GM13976 (cell line): ENCODE measurements at places on chromosomes 6 and 20.

DNA sequence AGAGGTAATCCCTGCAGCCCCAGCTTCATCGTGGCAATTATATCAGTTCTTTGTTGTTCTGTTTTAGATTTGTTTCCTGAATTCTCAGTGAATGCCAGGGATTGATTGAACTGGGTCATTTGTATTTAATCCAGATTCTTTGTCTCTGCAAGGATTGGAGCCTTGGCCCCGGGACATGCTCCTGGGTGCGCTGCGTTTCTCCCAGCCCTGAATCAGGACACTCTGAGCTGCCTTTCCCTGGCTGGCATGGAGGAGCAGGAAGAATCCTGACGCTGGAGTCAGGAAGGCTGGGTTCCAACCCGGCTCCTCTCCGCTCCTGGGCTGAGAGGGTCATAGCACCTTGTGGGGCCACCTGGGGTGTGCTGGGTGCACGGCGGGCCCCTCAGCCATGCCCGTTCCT lies 545.6 kb downstream of the QKI start:
- no peak for DNase-seq

DNA sequence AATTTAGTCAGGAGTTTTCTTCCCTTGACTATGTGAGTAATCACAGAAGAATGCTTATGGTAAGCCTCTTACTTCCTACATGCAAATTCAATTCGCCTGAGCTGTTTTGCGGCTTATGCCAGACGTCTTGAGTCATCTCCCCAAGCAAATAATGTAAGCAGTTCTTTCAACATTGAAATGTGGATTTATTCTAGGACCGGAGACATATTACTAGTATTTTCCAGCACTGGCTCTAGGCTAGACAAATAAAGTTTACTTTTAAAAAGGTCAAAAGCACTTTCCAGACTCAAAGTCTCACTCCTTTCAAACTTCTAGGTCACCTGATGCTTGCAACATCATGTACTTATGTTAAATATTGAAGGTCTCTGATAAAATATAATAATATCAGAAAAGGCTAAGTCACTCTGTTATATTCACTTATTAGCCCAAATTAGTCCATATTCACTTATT lies 38.1 kb upstream of the NOX3 start:
- peak; percentile 40 for DNase-seq

DNA sequence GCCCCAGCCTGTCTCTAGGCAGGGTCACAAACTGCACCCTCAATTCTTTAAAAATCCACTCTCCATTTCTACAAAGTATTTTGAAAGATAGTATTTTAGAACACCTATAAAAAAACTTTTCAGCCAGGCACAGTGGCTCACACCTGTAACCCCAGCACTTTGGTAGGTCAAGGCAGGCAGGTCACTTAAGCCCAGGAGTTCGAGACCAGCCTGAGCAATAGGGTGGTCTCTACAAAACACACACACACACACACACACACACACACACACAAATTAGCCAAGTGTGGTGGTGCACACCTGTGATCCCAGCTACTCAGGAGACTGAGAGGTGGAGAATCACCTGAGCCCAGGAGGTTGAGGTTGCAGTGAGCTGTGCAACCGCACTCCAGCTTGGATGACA lies 30.2 kb downstream of the SLC23A2 start:
- no peak for DNase-seq

GRCh38 chr6:10558565-10558964 lies 37.4 kb downstream of the GCNT2 start:
- no peak for DNase-seq

DNA sequence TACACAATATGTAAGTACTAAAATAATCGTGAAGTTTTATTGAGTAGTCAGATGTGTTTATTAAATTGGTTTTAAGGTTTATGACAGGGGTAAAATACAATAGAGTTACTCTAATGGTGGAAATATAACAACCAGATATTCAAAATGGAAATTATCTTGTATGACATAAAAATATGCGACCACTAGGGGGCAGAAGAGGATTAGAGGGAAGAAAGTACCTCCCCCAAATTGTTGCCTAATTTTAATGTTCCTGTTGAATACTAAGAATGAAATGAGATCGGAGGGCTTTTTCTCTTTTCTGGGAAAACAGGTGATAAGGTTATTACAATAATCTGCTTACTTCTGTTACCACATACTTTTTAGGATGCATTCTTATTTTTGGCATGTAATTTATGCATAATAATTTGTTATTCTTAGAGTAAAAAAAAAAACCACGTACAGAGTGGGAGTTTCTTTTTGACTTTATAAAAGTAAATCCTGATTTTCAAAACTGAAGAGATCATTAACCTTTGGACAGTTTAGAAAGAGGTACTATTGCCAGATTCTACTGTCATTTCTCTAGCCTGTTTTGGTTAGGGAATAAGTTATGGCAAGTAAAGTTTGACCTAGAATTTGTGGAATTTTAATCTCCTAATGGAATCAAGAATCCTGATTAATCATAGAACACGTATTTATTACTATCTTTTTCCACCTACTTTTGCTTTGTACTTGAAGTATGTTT lies 159.2 kb downstream of the CD109 start:
- peak; percentile 51 for DNase-seq

GRCh38 chr20:58447511-58448391 lies 58.7 kb downstream of the VAPB start:
- DNase-seq, result peak; percentile 68

GRCh38 chr6:2744209-2744771 lies 6.4 kb downstream of the MYLK4 start:
- DNase-seq, result no peak

GRCh38 chr6:24960991-24961475 lies 25.3 kb upstream of the RIPOR2 start:
- no peak for DNase-seq

- no peak for DNase-seq
Measured at GRCh38 chr6:134010974-134011373, 41.5 kb downstream of the SLC2A12 start.

- DNase-seq, result peak; percentile 64
Measured at GRCh38 chr6:127484212-127484863, 25.1 kb upstream of the KIAA0408 start.

GRCh38 chr6:85798931-85799652 lies 156.4 kb upstream of the SYNCRIP start:
- DNase-seq, result no peak

- no peak for DNase-seq
Measured at GRCh38 chr20:53002786-53003185, 30.6 kb downstream of the TSHZ2 start.

GRCh38 chr6:169571123-169571962 lies 130.5 kb downstream of the WDR27 start:
- DNase-seq, result no peak

- no peak for DNase-seq
Measured at GRCh38 chr6:82910820-82911219, 154.8 kb downstream of the UBE3D start.

DNA sequence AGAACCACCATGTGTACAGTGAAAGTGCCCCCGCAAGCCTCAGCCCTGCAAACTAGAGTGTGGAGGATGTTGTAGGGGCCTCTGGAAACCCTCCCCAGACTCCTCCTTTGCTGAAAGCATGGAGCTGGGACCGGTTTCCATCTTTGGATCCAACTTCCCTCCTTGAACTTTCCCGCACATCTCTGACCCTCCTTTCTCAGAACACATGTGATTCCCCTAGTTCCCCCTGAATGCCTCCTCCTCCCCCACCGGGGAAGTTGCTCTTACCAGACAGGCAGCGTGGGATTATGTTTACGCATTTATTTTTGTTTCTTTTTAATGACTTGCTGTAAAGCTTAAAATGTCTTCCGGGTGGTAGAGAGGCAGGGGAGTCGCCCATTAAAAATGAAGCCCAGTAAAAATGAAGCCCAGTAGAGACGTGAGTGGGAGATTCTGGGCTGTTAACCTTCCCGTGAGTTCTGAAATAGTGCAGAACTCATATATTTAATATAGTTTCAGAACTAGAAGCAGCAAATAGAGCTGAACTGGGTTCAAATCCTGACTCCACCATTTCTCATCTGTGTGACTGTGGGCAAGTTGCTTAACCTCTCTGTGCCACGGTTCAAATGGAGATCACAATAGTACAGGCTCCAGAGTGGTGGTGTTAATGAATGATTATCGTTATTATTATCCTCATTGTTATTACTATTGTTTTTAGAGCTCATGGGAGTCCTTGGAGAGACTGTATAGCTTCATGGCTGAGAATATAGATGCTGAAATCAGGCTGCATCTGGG lies 8.0 kb upstream of the PTPN1 start:
- no peak for DNase-seq

DNA sequence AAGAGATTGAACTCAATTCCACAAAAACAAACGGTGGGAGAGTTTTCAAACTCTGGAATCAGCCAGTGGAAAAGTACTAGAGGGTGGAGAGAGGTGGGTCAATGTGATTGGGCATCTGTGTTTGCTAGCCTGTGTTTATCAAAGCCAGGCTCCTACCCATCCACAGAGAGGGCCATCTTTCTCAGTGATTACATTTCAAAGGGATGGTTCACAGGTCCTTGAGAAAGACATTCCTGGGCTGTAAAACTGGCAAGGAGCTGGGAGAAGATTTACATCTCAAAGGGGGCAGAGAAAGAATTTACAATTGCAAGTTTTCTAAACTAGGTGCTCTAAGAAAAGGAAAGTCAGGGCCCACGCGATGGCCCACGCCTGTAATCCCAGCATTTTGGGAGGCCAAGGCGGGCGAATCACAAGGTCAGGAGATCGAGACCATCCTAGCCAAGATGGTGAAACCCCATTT lies 146.8 kb upstream of the UST start:
- DNase-seq, result no peak

DNA sequence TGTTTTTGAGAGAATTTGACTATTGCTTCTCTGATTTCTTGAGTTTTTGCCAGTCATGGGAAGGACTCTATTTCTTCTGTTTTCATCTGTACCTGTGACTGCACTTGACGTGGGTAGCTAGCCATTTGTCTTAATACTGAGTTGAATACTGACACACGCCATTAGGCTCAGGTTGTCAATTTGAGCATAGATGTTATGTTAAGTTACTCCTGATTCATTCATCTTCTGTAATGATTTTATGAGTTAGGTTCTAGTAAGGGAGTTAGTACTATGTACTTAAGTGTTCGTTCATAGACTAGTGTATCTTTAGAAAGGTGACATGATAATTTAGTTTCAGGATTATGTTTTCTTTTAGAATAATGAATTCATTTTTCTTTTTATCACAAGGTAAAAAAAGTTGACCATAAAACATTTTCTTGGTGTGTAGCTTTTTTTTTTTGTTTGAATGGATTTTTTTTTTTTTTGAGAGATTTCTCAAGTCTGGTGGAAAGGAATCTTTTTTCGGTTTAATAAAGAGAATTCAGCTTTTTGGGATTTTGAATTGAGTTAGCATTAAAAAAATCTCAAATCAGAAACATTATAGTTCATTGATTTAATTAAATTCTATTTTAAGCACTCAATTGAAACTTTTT lies 1.7 kb downstream of the AFDN start:
- no peak for DNase-seq

DNA sequence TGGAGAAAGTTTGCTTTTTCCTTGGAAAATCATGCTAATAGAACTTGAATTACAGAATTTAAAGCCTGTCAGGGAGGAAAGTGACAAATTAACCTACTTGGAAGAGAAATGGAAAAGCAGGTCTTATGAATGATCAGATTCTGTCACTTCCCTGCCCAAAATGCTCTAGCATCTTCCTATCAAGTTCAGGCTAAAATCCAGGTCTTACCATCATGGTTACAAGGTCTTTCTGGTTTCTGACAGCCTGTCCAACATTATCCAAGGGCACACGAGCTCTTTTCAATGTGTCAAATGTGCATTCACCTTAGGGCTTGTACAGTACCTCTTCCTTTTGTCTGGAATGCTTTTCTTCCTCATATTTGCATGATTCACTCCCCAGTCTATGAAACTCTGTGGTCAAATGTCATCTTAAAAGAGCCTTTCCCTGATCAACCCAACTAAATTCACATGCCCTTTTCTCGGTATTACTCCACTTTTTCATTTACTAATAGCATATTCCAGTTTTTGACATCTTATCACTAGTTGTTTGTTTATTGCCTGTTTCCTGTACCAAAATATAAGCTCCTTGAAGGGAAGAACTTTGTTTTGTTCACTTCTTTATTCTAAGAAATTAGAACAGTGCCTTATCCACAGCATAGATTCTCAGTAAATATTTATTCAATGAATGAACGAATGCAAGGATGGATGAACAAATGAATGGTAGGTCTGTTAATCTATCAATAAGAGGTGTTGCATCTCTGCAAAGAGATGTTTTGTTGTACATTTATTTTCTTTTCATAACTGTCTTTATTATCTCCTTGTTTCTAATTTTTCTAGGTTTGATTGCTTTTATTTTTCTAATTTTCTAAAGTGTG lies 139.5 kb downstream of the BCAS1 start:
- no peak for DNase-seq

GRCh38 chr20:20370094-20370575 lies 2.2 kb downstream of the INSM1 start:
- no peak for DNase-seq

DNA sequence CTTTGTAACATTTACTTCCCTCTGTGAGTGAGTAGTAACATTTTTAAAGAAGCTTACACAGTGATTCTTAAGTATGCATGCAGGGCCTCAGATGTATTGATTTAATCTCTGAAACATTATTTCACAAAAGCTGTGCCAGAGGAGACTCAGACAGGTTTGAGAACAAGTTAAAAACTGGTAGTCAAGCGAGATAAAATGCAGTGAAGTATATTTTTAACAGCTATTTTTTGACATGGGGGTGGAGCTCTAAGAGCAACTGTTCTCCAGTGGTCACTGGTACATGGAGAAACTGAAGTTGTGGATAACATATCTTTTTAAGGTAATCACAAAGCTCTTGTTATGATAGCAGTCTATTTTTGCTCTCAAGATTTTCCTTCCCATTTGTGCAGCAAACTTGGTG lies 20.4 kb downstream of the DSTN start:
- no peak for DNase-seq

GRCh38 chr20:53609491-53610445 lies 16.1 kb upstream of the ZNF217 start:
- no peak for DNase-seq

DNA sequence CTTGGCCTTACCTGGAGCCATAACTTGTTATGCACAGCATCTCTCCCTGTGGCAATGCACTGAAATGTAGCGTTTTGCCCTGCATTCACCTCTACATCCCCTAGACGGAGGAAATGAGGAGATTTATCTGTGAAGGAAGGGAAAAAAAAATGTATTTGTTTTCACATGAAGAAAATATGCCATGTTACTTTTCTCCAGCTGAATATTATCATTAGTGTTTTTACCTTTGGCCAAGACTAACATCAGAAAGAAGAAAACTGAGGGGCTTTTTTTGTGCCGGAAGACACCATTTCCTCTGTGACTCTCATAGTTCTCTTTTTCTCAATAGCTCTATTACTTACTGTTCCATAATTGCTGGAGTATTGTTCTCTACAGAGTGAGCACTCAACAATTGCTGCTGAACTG lies 280.4 kb downstream of the PTPRK start:
- no peak for DNase-seq

GRCh38 chr20:62043131-62043914 lies 22.4 kb downstream of the TAF4 start:
- DNase-seq, result no peak

- no peak for DNase-seq
Measured at GRCh38 chr6:52538901-52539354, 37.9 kb downstream of the TRAM2 start.

GRCh38 chr20:20520776-20521175 lies 152.9 kb downstream of the INSM1 start:
- no peak for DNase-seq
